ENCODE measurements at places on chromosomes 13 and 19. TPM values are rescaled to one million over a fixed set of nuclear protein-coding genes. Genes with fewer than 3 reads are reported as not detected.

GJB2 gene
- polyA plus RNA-seq, result 0.83 TPM

GGN gene
- 0.77 TPM for polyA plus RNA-seq

GARIN5A gene
- polyA plus RNA-seq, result 1.8 TPM

ENOX1 gene
- 0.71 TPM for polyA plus RNA-seq

MAMSTR gene
- polyA plus RNA-seq, result 2.2 TPM

ZNF541 gene
- polyA plus RNA-seq, result 0.07 TPM

MATK gene
- polyA plus RNA-seq, result 2.0 TPM

Data from adipose tissue (tissue), 3 donors.